ENCODE measurements at places on chromosomes 2 and 18.
A peak's percentile ranks its signal among the peaks of the same experiment; 100 is the strongest.

GRCh38 chr2:2689306-2689705 is 358.2 kb upstream of the MYT1L start:
- DNase-seq, result no peak

- DNase-seq, result peak; percentile 36
Observed at GRCh38 chr18:10449396-10449795, 5.0 kb upstream of the APCDD1 start.

DNA sequence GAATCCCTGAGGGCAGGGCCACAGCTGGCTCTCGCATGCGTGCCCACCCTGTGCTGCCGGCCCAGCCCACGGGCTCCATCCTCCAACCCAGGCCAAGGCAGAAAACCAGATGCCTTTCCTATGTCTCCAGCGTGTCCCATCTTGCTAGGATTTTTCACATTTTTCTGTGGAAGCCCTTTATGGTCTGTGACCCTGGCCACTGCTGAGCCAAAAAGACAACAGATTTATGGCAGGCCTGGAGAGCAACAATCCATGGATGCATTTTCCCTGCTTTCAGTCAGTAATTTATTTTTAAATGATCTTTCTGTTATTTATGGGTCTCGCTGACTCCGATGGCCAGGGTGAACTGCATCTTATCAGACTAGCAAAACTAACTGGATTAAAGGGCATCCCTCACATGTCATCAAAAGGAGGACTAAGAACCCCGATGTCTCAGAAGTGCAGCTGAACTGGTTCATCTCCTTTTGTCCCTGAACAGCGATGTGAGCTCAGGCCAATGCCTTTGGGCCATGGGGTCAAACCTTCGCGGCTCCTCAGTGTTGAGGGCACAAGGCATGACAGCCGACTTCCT is 346.0 kb downstream of the CYRIA start:
- no peak for DNase-seq

DNA sequence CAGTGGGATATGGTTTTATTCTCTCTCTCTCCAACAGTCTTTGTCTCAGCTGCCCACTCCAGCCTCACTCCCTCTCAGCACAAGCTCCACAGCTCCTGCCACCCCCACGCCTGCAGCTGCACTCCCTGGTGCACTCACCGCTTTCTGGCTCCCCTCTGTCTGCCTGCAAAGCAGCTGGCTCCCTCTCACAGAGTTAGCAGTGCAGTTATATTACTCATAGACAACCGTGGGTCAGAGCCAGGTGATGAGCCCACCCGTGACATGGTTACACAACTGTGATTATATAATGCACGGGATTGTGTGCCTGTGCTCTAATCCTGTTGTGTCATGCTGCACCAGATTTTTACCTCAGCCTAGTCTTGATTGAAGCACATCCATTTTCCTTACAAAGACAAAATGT is 276.9 kb upstream of the CHAC2 start:
- DNase-seq, result peak; percentile 35

- DNase-seq, result no peak
Observed at GRCh38 chr2:170530803-170531564, 184.2 kb upstream of the SP5 start.

DNA sequence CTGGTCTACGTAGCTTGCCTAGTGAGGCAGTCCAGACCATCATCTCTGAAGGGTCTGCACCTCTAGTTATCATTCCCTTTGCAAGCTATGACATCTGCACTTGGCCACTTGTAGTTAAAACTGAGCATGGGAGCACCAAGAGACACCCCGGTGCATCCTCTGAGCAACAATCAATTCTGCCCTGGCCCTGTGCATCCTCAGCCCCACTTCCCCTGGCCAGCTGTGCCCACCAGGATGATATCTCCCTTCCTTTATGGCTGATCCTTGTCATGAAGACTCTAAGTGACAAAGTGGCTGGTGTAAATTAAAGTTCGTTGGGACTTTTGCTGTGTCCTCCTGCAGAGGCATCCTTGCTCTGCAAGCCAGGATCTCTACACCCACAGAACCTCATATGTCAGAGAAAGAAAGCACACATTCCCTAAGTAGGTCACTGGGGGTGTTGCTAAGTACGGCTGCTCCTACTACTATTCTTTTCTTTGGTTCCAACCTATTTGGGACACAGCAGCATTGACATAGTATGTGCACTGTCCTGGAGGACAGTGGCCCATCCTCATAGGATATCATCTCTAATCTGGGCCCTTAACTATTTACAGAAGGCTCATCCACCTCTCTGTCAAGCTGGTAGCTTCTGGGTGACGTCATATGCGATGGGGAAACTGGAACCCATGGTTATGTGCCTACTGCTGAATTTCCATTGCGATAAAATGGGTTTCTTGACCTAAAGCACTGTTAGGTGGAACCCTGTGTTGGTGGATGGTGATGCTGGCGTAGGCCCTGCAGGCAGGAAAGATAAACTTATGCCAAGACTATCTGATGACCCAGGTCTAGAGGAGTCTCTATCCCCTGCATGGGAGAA is 384.3 kb upstream of the ID2 start:
- no peak for DNase-seq

DNA sequence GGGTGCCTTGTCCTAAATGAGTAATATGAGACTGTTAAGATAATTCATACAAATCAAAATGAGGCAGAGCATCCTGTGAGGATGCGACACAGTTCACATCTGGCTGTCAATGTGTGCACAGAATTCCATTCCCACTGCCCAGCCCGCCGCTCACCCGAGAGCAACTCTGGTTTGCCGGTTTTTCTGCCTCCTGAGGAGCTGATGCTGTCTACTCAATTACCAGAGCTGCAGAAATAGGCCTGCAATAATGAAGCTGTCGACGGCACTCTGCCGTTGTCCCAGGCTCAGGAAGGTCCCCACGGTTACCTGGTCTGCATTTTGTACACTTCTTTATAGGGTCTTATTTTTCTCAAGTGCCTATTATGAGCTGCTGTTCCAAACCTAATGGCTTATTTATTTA is 55.7 kb upstream of the LYPD1 start:
- DNase-seq, result no peak

DNA sequence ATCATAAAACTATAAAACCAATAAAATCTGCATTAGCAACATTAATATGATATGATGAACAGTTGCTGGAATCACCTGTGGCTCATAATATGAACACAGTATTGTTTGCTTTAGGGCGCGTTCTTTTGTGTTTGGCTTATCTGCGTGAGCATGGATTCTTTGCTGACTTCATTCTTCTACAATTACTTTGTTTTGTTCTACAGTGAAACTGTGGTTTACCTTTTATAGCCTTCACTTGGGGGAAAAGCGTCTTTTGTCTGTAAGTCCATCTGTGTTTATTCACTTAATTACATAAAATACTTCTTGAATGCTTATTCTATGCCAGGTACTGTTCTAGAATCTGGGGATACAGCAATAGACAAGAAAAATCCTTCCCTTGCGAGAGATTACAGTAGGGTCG is 74.0 kb upstream of the SEC11C start:
- no peak for DNase-seq

DNA sequence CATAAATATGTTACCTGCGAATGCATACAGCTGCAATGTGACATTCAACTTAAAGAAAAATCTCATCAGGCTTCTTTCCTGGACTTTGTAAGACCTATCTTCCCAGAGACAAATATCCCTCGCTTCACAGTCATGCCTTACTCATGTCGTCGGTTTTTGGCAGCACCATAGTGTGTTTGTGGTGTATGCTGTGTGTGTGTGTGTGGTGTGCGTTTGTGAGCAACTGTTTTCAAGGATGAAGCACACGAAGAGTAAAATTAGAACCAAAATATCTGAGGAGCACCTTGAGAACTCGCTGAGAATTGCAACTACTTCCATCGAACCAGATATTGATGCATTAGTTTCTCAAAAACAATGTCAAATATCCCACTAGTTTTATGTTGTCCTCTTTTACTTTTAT is 56.9 kb downstream of the ASB1 start:
- DNase-seq, result peak; percentile 42

GRCh38 chr18:75248426-75249174 is 38.0 kb downstream of the TSHZ1 start:
- no peak for DNase-seq

DNA sequence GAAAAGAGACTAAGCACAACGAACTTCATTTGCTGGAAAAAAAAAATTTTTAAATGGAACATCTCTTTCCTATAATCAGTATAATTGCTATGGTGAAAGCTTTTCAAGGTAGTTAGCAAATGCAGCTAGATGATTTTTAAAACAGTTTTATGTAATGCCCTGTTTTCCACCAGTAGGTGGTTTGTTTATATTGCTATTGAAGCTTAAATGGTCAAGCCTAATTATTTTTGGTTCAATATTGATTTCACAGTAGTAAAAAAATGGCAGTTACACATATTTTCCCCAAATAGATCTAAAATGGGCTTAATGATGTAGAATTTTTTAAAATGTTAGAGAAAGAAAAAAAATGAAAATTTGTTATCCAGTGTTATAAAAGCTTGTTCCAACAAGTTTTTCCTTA is 70.2 kb downstream of the CDH19 start:
- no peak for DNase-seq

GRCh38 chr18:59988098-59988706 is 88.4 kb downstream of the PMAIP1 start:
- DNase-seq, result peak; percentile 56

DNA sequence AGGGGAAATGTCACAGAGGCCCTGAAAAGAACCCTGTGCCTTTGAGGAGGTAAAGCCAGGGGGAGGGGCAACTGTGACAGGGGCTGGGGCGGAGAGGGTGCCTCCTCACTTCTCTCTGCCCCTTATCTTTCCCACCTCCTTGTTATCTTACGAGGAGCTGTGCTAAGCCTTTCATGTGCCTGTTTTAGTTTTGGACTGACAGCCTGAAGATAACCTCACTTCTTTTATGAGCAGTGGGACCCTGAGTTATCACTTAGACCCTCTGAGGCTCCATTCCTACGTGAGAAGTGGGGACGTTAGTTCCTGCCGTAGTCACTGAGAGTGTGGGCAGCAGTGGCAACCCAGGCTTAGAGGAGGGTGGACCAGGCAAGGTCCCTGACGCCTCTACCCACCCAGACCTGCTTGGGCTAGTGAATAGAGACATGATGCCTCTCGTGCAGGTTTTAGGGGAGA is 39.5 kb upstream of the LBH start:
- no peak for DNase-seq

DNA sequence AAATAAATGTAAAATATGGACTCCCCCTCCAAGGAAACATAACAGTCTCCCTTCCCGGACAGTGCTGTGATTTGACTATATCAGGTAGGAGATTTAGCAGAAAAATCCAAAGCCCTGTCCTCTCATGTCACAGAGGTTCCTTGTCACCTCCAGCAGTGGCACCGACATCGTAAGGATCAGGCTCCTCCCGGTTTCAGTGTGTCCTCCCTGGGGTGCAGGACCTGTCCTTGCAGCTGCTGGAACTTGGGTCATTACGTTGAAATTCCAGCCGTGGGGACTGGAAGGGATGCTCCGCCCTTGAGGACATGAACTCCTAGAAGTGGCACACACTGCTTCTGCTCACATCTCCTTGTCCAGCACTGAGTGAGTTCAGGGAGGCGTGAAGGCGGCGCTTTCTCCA is 101.1 kb upstream of the ODC1 start:
- DNase-seq, result no peak

GRCh38 chr2:147499785-147500184 is 345.0 kb upstream of the ACVR2A start:
- no peak for DNase-seq

- peak; percentile 12 for DNase-seq
Observed at GRCh38 chr2:171478345-171478744, 43.9 kb upstream of the CYBRD1 start.

GRCh38 chr18:79936641-79937040 is 14.8 kb downstream of the SLC66A2 start:
- DNase-seq, result no peak

GRCh38 chr18:57431467-57432080 is 3.6 kb upstream of the ONECUT2 start:
- DNase-seq, result no peak

Measured in fibroblast of skin of right biceps (primary cell).